ENCODE measurements at places on chromosomes 6 and 20. TPM values are rescaled to one million over a fixed set of nuclear protein-coding genes. Genes with fewer than 3 reads are reported as not detected.

Gene MYB
- total RNA-seq: 2.6 TPM

DNA sequence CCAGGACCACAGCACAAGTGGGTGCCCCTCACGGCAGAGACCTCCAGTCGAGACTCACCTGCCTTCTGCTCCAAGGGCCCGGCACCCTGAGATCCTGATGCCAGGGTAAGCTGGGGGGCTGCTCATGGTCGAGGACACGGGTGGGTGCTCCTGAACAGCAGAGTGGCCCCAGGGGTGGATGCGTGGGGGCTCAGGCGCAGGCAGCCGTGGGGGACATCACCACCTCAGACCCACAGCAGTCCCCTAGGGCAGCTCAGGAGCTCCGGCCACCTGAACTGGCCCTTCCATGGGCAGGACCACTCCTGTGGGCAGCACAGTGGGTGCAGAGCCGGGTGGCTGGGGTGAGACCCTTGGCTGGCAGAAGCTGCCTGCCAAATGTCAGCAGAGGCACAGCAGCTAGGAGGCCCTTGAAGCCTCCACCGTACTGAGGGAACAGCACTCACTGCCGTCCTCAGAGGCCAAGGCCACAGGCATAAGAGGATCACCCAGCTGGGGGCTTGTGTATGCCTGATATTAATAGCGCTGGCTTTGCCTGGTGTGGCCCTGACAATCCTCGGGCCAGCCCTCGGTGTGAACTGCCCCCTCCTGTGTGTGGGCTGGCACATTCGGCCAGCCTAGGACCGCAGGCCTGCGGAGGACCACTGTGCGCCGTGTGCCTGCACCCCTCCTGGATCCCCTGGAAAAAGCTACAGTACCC is 5.4 kb downstream of the UCKL1 start:
- DNase-seq: no peak

GRCh38 chr20:4060064-4060795 is 44.9 kb upstream of the RNF24 start:
- DNase-seq: peak; percentile 43

DNA sequence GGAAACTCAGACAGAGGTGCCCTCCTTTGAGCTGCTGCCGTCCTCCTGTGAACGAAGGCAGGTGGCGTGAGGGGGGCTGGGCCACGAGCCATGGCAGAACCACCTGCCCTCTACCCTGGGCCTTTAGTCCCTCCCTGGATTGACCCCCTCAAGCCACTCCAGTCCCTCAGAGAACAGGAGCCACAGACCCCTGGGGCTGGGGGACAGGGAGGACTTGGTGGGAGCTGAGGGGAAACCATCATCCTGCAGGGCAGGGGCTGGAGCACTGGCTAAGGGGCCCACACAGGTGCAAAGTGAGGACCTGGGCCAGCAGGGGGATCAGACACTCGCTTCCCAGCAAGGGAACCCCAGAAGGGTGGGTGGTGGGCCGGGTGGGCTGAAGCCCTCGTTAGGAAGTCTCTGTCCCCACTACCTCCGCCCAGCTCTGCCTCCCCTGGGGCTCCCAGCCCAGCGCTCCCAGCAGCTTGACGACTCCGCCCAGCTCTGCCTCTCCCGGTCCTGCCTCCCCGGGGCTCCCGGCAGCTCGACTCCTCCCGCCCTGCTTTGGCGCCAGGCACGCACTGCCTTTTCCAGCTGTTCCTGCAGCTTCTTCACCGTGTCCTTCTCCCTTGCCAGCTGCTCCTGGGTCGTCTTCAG is 44.4 kb downstream of the DSTN start:
- DNase-seq: no peak

DNA sequence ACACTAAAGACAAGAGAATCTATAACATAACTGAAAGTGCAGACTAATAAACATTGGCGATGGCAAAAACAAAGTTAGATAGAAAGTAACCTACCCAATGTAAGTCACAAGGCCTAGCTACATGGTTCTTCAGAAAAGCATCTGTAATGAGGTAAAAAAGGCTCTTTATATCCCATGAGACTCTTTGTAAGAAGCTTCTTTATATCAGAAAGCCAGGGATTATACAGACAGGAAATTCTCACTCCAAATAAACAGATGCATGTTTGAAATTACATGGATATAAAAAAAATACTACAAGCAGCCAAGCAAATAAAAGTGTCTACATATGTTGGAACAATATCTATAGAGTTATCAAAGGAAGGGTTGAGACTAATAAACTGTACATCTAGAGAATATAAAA is 284.9 kb upstream of the NRSN1 start:
- DNase-seq: no peak

DNA sequence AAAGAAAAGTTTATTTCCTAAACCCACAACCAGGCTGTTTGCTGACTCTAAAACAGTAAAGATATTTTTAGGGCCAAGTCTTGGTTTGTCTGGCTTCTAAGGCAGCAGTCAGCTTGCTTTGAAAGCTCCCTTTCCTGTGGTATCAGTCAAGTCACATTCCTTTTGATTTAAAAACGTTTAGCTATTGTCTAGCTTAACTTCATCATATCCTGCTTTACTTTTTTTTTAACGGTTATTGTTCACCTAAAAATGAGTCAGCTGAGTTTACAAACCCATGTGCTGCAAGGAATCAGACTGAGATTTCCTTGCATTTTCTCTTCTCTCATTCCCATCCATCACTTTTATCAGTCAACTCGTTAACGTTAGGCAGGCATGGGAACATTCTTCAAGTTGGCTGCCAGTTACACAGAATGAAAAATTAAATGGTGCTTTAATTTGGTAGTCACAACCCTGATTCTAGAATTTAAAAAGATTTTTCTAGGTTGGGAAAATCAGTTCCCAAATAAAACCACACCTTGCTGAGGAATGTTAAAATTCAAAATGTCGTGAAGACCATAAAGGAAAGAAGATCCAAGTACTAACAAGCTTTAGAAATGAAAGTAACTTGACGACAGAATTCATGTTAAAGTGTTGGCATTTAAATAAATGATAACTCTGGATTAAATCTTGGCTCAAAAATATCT is 45.9 kb downstream of the ELOVL5 start:
- peak; percentile 19 for DNase-seq

Gene TGM2
- 0.06 TPM for total RNA-seq

- DNase-seq: no peak
These were observed 77.7 kb downstream of the MBOAT1 start for GRCh38 chr6:20134613-20135012.

DNA sequence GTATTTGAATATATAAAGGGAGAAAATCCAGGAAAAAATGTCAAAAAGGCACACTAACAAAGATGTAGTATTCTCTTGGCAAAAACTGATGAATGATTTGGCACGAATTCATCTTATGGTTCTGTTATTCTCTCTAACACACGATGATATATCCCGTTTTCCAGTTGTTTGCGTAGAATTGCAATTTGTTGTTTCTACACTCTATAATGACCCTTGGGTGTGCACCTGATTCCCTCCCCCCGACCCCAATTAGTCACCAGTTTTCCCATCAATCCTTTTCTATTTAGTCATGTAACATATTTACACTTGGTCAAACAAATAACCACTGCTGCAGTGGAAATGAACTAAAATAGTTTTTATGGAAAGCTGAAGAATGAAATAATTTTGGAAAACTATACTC is 1.5 kb upstream of the ARID1B start:
- no peak for DNase-seq

DNA sequence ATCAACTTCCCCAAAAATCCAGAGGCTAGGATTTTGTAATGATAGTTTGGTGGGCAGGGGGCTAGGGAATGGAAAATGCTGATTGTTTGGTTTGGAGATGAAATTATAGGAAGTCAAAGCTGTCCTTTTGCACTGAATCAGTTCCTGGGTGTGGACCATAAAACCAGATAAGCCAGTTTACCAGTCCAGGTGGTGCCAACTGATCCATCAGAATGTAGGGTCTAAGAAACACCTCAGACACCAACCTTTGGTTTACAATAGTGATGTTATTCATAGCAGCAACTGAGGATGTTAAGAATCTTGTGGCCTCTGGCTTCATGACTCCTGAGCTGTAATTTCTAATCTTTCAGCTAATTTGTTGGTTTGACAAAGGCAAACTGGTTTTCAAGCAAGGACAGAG is 496.6 kb upstream of the EPHA7 start:
- no peak for DNase-seq

DNA sequence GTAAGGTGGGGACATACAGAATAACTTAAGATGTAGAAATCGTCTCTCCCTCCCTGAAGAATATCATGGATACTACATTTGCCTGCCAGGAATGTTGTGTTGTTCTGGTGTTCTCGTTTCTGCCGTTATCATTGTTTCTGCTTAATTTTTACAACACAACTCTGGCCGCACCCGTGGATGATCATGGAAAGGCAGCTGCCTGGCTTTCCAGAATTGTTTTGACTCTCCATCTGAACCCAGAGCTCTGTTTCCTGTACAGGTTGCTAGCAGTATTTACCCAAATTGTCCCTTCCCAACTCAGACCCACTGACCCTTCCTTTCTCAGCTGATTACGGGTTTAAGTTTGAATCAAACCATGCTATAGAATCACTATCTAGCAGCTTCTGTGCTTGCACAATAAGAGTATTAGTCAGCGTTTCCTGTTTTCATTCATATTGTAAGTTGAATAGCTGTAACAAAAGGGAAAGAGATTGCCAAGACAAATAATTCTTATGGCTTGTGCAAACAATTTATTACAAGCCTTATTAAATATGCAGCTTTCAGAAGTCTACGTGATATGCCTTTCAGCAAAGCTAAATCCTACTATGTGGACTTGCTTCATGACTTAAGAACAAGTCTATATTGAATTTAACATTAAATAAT is 139.0 kb downstream of the MTHFD1L start:
- DNase-seq: no peak

Gene GLP1R
- not detected for total RNA-seq

Gene OVOL2
- not detected for total RNA-seq

GRCh38 chr6:6820641-6821238 is 232.2 kb downstream of the LY86 start:
- no peak for DNase-seq

Gene FOXS1
- not detected for total RNA-seq

Gene OXT
- 1.6 TPM for total RNA-seq

DNA sequence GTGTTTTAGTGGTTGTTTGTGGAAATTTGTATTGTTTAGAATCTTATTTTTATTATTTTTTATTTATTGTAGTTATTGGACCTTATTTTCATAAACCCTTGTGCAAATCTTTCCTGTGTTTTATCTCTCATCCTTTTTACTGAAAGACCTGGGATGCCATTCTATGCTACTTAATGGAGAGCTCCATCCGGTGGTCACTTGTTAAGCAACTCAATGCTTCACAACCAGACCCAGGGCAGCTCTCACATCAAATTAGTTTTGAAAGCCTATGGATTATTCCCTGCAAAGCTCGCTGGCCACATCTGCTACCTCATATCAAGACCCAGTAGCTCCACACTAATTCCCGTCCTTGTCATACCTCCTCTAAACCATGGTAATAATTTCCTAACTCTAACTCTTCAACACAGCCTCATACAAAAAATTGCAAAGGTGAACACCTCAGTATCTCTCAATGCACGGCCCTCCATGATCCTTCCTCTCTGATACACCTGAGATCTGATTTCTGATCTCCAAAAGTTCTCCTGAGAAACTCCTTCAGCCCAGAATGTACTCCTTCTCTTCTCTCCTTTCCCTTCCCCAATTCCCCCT is 296.6 kb upstream of the MANEA start:
- no peak for DNase-seq

DNA sequence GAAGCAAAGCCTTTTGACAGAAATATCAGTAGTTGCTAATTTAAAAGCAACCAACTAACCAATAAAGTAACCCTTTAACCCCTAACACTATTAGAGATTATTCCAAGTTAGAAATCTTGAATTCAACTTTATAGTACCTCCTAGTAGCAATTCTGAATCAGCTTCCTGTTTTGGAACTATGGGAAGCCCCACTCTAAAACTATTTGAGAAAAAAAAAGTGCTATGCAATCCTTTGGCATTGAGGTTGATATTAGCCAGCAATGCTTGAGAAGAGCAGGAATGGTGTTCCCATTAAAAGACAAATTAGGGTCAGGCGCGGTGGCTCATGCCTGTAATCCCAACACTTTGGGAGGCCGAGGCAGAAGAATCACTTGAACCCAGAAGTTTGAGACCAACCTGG is 306.2 kb upstream of the ZFP64 start:
- DNase-seq: no peak

GRCh38 chr6:16168858-16169257 is 40.0 kb downstream of the MYLIP start:
- DNase-seq: peak; percentile 32

Gene BCKDHB
- 7.8 TPM for total RNA-seq

- DNase-seq: no peak
These were observed 43.4 kb downstream of the TAF8 start for GRCh38 chr6:42093582-42094329.

Gene E2F3
- total RNA-seq: 2.7 TPM

DNA sequence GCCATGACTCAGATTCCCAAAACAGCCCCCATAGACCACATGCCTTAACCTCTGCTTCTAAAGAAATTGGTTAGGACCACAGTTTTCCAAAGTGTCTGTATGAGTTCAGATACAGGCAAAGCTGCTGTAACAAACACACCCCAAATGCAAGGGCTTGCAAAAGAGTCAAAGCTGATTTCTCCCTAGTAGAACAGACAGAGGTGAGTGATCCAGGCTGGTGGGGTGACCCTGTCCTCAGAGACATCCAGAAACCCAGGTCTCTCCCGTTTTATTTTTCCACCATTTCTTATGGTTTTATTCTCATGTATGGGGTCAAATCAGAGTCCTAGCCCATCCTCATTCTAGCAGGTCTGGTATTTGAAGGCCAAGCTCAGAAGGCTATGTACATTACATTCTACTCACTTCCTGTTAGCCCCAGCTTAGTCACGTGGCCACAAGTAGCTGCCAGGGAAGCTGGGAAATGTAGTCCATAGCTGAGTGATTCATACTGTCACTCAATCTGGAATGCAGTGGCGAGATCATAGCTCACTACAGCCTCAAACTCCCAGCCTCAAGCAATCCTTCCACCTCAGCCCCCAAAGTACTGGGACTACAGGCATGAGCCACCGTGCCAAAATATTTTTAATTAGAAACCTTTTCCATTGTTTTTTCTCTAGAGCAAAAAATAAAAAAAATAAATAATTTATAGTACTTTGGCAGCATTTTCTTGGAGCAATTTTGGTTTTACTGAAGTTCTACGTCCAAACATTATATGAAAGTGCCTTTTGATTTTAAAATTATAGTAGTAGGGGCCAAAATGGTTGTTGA is 175.2 kb downstream of the ZMYND8 start:
- DNase-seq: no peak

Gene CYP21A2
- 0.36 TPM for total RNA-seq

DNA sequence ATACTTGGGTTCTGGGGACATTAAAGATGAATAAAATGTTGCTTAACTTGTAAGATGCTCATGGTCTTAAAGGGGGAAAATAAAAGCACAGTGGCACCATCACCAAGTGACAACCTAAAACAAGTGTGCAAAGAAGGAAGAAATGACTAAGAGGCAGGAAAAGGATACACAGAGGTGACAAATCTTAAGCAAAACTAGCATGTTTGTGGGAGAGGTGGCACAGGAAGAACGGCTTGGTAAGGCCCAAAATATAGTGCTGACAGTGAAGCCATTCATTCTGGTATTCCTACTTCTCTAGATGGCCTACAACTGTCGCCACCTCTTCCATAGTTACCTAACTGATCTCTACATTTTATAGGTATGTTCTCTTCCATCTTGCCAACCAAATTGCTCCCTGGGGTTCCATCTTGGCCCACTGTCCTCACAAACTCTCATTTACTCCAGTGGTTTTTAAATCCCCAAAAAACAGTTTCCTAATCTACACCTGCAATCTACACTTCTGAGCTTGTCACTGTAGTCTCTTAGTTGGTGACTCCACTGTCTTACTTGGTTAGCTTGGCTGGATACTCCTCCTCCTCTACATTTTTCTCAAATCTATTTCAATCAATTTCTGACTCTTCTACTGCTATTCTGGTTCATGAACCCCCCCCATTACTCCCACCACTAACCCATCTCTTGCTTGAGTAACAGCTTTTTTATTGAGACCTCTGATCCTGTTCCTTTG is 33.5 kb downstream of the FAM8A1 start:
- DNase-seq: no peak
